B cell (primary cell): ENCODE measurements at places on chromosomes 7 and 10. TPM values are rescaled to one million over a fixed set of nuclear protein-coding genes. Genes with fewer than 3 reads are reported as not detected.
A peak's percentile ranks its signal among the peaks of the same experiment; 100 is the strongest.

- no peak for DNase-seq
Measured at GRCh38 chr7:37491919-37492694, 43.4 kb upstream of the ELMO1 start.

GRCh38 chr10:124874-125273 lies 10.4 kb upstream of the ZMYND11 start:
- DNase-seq = no peak

- no peak for DNase-seq
Measured at GRCh38 chr7:93910076-93910994, 4.0 kb downstream of the GNGT1 start.

GRCh38 chr7:121831351-121831750 lies 41.6 kb upstream of the PTPRZ1 start:
- no peak for DNase-seq

DNA sequence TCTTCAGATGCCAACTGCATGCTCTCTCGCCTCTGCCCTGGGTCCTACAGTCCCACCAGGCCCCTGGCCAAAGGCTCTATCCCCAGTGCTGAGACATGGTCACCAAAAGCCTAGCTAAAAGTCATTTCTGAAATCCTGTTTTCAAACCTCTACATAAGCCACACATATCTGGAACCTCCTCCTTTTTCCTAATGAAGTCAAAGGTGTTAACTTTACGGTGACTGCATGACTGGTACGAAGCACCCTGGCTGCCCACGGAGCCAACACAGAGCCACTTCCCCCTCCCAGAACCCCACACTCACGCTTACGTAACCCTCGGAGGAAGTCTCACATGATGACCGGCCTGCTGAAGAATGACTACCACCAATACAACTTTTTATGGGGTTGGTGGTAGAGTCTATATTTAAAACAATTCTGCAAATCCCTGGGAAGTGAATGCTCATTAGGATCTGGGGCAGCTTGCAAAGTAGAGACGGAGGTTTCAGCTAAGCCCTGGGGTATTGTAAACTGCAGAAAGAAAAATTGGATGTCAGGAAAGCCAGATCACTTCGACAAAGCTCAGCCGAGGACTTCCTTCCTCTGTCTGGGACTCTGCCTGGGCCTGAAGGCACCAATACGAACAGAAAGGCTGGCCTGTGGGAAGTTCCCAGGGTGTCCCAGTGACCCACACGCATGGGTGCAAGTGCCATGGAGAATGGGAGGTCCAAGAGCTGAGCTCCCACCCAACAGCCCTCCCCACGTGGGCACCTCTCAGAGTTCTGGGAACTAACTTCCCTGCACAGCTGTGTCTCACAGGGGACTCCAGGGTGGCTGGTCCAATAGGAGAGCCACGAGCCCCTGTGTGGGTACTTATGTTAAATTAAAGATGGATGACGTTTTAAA lies 50.7 kb downstream of the PDGFA start:
- peak; percentile 31 for DNase-seq

GRCh38 chr7:134891262-134891695 lies 95.0 kb upstream of the AGBL3 start:
- no peak for DNase-seq

DNA sequence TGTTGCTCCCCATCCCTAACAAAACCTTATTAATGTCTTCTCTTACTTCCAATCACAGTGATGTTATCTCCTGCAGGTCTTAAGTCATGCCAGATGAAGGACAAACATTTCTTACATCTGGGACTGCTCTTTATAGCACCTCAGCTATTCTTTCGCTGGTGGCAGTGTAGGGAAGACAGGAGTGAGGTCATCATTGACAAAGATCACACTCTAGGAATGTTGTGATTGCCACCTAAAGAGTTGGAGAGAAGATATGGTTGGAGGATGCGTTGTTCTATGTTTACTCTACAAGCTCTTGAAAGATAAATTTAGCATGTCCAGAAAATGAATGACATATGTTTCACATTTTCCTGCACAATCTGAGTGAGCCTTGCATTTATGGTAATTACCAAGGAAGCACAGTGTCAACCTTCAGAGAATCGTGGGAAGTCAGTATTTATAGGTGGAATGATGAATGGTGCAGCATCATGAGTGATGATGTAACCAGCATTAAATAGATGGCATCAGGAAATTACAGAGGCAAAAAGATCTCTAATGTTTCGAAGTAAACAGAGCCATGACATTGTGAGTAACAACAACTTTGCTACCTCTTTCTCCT lies 188.1 kb upstream of the STEAP1 start:
- DNase-seq = no peak

GRCh38 chr7:134298902-134299683 lies 17.6 kb downstream of the SLC35B4 start:
- DNase-seq = no peak

GRCh38 chr7:156610601-156611000 lies 30.0 kb upstream of the RNF32 start:
- DNase-seq = no peak

- DNase-seq = peak; percentile 52
Measured at GRCh38 chr7:33039257-33039902, 23.2 kb downstream of the NT5C3A start.

DNA sequence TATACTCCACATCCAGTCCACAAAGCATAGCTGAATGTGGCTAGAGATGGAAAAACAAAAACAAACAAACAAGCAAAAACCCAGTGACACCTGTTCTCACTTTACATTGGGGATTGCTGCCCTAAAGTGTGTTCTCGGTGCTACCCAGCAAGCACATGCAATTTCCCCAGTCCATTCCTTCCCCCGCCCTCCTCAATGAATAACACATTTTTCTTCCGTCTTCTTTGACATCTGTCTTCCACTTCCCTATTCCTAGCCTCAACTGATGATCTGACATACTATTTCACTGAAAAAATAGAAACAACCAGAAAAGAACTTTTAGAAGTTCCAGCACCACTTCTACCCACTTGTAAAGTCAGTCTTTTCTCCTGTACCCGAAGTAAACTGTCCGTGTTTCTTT lies 147.1 kb downstream of the MALRD1 start:
- no peak for DNase-seq

- DNase-seq = no peak
Measured at GRCh38 chr10:80506189-80506575, 31.5 kb upstream of the SH2D4B start.

DNA sequence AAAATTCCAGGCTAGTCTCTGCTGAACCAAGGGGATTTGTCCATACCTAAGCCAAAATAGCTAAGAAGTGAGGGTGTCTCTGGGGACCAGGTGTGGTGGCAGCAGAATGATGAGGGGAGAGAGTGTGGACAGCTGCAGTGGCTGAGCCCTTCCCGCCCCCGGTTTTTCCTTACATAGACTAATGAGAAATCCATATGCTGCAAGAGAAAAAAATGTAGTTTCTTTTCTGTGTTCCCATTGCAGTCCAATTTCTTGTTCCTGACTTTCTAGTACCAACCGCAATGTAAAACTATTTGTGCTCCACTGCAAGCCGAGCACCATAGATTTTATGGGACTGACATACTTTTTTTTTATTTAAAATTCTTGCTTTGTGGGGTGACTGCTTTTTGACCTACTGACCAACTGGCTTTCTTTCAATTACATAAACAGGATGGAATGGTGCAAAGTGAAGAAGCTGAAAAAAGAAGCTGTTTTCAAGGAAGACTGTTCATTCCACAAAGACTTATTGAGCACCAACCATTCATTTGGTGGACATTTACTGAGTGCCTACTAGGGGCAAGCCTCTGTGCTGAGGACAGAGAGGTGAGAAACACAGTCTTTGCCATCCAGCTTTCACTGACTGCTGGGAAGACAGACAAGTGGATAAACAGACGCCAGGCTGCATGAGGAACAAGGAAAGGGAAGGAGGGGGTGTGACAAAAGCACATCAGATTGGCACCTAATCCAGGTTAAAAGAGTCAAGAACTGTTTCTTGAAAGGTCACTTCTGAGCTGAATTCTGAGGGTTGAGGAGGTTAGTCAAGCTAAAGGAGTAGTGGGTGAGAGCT lies 9.8 kb downstream of the CEP41 start:
- no peak for DNase-seq

- DNase-seq = no peak
Measured at GRCh38 chr7:30365621-30366020, 81.2 kb downstream of the ZNRF2 start.

DNA sequence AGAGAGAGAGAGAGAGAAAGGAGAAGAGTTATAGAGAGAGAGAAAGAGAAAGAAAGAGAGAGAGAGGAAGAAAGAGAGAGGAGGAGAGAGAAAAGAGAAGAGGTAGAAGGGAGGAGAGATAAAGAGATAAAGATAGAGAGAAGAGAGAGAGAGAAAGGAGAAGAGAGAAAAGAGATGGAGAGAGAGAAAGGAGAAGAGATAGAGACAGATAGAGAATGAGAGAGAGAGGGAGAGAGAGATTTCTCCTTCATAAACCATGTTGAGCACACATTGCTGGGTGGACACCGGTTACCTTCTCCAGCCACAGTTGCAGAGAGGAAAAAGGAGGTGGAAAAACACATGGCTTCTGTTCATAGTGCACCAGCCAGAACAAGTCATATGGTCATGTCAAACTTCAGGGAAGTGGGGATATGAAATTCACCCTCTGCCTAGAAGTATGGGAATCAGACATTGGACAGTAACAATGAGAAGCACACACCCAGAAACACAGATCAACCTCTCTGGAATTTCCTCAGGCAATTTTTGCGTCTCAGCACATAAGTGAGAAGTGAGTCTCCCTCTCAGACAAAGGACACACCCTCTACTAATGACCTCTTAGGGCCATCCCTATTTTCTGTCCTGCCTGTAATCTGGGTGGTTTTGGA lies 172.5 kb upstream of the SVIL start:
- DNase-seq = no peak

- DNase-seq = peak; percentile 26
Measured at GRCh38 chr7:55509322-55509721, 63.0 kb downstream of the VOPP1 start.

- no peak for DNase-seq
Measured at GRCh38 chr7:756928-757560, 30.0 kb upstream of the PRKAR1B start.

DNA sequence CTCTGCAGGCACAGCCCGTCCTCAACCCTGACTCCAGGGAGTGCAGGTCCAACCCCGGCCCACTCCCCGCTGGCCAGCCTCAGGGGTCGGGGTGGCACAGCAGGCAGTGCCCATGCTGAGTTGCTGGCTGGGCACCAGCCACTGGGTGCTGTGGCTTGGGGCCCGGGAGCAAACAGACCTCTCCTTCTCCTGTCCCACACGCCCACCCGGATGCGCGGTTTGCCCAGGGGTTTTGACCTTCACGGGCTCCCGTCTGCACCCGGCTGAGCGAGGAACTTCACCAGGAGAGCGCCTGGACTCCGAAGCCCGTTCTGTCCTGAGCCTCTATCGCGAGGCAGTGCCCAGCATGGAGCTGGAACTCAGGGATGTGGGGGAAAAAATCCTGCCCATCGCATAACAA lies 2.6 kb upstream of the GRIFIN start:
- DNase-seq = no peak

GRCh38 chr7:33790746-33791145 lies 114.6 kb upstream of the BMPER start:
- DNase-seq = no peak

- DNase-seq = no peak
Measured at GRCh38 chr10:20993389-20993788, 96.3 kb upstream of the NEBL start.

DNA sequence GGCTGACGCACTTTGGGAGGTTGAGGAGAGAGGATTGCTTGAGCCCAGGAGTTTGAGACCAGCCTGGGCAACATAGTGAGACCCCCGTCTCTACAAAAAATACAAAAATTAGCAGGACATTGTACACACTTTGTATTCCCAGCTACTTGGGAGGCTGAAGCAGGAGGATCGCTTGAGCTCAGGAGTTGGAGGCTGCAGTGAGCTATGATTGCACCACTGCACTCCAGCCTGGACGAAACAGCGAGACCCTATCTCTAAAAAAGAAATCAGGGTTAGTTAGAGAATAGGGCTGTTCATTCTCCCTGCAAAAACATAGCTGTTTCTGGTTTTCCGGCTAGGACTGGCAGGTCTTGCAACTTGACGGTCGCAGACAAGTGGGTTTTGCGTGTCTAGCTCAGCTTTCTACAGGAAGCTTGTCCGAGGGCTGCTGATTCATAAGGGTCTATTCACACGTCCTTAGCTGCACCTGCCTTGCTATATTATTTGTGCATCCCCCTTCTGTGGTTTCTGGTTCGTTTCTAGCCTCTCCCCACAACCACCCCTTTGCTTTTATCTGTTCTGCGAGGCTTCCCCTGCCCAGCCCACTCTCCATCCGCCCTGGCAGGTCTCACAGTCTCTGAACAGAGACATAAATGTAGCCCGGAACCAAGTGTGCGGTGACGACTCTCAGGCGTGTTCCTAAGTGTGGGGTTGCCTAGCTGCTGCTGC lies 10.7 kb downstream of the AMZ1 start:
- peak; percentile 60 for DNase-seq

- no peak for DNase-seq
Measured at GRCh38 chr7:90982228-90982627, 282.0 kb upstream of the FZD1 start.

DNA sequence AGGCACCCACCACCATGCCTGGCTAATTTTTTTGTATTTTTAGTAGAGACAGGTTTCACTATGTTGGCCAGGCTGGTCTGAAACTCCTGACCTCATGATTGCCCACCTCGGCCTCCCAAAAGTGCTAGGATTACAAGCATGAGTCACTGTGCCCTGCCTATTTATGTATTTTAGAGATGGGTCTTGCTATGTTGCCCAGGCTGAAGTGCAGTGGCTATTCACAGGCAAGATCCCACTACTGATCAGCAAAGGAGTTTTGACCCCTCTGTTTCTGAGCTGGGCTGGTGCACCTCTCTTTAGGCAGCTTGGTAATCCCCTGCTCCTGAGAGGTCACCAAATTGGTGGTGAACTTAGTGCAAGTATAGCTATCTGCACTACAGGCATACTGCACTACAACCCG lies 6.2 kb downstream of the ABHD11 start:
- DNase-seq = no peak

DNA sequence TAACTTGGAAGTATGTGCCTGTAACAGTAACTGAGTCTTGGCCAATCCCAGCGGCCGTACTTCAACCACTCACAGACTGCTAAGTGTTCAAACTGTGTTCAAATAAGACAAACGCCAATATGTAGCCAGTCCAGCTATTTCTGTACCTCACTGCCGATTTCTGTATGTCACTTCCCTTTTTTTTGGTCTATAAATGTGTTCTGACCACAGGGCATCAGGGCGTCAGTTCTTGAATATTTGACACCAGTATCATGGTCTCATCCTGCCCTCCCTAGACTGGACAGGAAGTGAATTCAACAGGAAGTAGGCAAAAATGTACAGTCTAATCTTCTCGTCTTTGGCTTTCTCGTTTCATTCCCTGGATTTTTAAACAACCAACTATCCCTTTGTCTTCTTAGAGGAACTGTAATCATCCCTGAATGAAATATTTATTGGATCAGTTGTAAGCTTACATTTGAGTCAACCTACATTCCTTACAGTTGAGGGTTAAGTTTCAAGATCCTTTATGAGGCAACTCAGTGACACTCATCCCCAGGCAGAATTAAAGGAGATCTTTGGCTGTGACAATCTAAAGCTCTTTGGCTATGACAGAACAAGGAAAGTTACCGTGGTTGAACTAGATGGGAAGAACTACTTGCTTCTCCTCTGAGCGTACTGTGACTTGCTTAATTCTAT lies 232.7 kb downstream of the NSUN6 start:
- no peak for DNase-seq

EBF3 gene
- polyA plus RNA-seq = not detected in 2 replicates

FGFBP3 gene
- polyA plus RNA-seq = 0.56 and 0.58 TPM in 2 replicates

FBXL13 gene
- 0.22 and 0.37 TPM in 2 replicates for polyA plus RNA-seq

OPN1SW gene
- polyA plus RNA-seq = not detected in 2 replicates

ZNF25 gene
- polyA plus RNA-seq = 4.1 and 4.9 TPM in 2 replicates

AGR3 gene
- polyA plus RNA-seq = not detected in 2 replicates

PON2 gene
- 8.3 and 15.2 TPM in 2 replicates for polyA plus RNA-seq

LIPJ gene
- polyA plus RNA-seq = 0.10 and 0.13 TPM in 2 replicates

FXYD4 gene
- polyA plus RNA-seq = not detected in 2 replicates

CYP3A7 gene
- polyA plus RNA-seq = not detected in 2 replicates

PYROXD2 gene
- 25.5 and 960 TPM in 2 replicates for polyA plus RNA-seq

SLC18A3 gene
- polyA plus RNA-seq = not detected in 2 replicates

PLPP4 gene
- polyA plus RNA-seq = not detected in 2 replicates

FAM25C gene
- polyA plus RNA-seq = not detected in 2 replicates
